ENCODE measurements at places on chromosomes 3 and 15.

DNA sequence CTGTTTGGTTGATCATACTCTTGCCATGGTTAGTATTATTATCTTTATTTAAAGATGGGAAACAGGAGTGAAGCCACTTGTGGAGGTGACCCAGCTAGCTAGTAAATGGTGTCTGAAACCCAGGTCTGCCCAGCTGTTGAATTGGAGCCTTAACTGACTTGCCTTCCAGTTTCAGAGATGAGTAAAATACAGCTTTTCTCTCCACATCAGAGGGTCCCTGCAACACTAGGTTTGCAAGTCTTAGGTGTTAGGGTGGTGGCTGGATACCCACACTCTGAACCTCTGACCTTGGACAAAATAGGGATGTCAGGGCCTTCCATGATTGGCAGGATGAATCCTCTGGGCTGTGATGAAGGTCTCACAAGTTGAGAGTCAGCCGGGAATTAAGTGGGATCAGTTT is 4.1 kb downstream of the FLNB start:
- no peak overlapping the region for H3K27ac ChIP-seq
- peaks cover 10% of the 10 kb centered on the region for H3K4me1 ChIP-seq
- no peak for DNase-seq
- no peak overlapping the region for H3K4me3 ChIP-seq
- no peaks in the 10 kb centered on the region for H3K27me3 ChIP-seq

- no peak for DNase-seq
- H3K27ac ChIP-seq, result no peak overlapping the region
- no peaks in the 10 kb centered on the region for H3K4me1 ChIP-seq
- H3K27me3 ChIP-seq, result no peaks in the 10 kb centered on the region
Measured at GRCh38 chr3:141021261-141021660, 29.9 kb upstream of the SPSB4 start.

- no peak overlapping the region for H3K4me3 ChIP-seq
- DNase-seq, result no peak
- H3K27ac ChIP-seq, result no peak overlapping the region
Measured at GRCh38 chr15:45906230-45906629, 271.4 kb downstream of the SQOR start.

GRCh38 chr3:160088492-160089137 is 100.0 kb downstream of the IL12A start:
- DNase-seq, result no peak
- no peaks in the 10 kb centered on the region for H3K36me3 ChIP-seq
- peaks cover 10% of the 10 kb centered on the region for H3K4me1 ChIP-seq
- H3K27ac ChIP-seq, result no peak overlapping the region
- H3K27me3 ChIP-seq, result no peaks in the 10 kb centered on the region
- H3K4me3 ChIP-seq, result no peak overlapping the region

DNA sequence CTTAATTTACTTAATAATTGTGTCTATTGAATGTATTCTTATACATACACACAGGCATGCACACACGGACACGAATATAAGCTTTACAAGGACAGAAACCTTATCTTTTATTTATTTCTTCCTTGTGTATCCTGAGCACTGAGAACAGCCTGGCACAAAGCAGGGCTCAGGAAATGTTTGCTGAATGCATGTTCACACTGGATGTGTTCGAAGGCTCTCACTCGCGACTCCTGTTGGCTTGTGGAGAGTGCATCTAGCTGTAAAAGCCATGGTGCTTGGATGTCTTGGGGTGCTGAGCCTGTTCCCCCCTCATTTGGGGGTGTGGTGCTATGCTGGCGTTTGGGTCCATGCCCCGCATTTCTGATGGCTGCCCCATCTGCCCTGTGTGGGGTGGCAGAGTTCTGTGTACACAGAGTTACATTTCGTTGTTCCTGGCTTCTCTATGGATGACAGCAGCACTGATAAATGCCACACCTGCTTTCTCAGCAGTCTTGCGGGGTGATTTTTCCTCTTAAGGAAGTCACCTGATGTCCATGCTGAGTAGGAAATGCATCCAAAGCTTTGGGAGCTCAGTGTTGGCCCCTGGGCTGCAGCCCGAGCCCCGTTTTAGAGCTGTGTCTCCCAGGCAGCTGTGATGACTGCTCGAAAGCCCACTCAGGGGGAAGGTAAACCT is 148.5 kb downstream of the IGF1R start:
- H3K27me3 ChIP-seq, result no peaks in the 10 kb centered on the region
- no peak overlapping the region for H3K4me3 ChIP-seq
- no peaks in the 10 kb centered on the region for H3K36me3 ChIP-seq
- H3K4me1 ChIP-seq, result no peaks in the 10 kb centered on the region
- DNase-seq, result no peak

GRCh38 chr3:165378761-165379160 is 182.6 kb upstream of the SLITRK3 start:
- no peak overlapping the region for H3K27ac ChIP-seq
- H3K4me3 ChIP-seq, result no peak overlapping the region
- no peaks in the 10 kb centered on the region for H3K27me3 ChIP-seq
- H3K4me1 ChIP-seq, result no peaks in the 10 kb centered on the region

- peaks cover 9% of the 10 kb centered on the region for H3K4me1 ChIP-seq
- H3K4me3 ChIP-seq, result no peak overlapping the region
- DNase-seq, result no peak
- no peaks in the 10 kb centered on the region for H3K27me3 ChIP-seq
- no peak overlapping the region for H3K27ac ChIP-seq
Measured at GRCh38 chr3:22115581-22115980, 364.6 kb upstream of the ZNF385D start.

GRCh38 chr15:75030023-75030413 is 6.6 kb downstream of the PPCDC start:
- peaks cover 19% of the 10 kb centered on the region for H3K4me1 ChIP-seq
- H3K36me3 ChIP-seq, result no peaks in the 10 kb centered on the region
- DNase-seq, result no peak
- H3K27me3 ChIP-seq, result no peaks in the 10 kb centered on the region
- H3K27ac ChIP-seq, result no peak overlapping the region

DNA sequence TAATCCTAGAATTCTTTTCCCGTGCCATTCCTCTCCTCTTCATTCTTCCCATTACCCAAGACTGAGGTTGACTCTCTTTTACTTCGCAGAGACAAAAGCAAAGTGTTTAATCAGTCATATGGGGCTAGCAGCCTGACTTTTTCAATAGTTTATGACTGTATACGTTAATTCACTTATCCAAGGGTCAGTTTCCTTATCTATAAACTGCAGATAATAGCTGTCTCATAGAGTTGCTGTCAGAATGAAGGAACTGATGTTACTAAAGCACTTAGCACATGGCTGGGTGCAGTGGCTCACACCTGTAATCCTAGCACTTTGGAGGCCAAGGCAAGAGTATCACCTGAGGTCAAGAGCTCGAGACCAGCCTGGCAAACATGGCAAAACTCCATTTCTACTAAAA is 43.5 kb upstream of the ULK4 start:
- no peaks in the 10 kb centered on the region for H3K27me3 ChIP-seq
- no peaks in the 10 kb centered on the region for H3K4me1 ChIP-seq
- DNase-seq, result no peak
- H3K4me3 ChIP-seq, result no peak overlapping the region
- H3K36me3 ChIP-seq, result no peaks in the 10 kb centered on the region

DNA sequence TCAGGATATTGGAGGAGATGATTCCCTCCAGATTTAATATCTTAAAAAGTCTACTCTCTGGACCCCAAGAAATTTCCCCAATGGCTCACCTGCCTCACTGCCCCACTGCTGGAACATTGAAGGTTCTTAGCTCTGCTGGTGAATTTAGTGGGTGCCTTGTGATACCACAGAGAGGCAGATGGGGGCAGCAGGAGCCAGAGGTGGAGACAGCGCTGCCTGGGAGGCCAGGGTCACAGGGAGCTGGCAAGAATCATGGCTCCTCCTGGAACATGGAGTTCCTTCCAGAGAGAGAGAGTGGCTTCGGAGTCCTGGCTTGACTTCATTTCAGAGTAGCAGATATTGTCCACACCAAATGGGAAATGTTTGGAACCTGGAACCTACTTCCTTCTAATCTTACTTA is 263.5 kb upstream of the CFAP20DC start:
- DNase-seq, result no peak
- H3K27me3 ChIP-seq, result no peaks in the 10 kb centered on the region
- no peak overlapping the region for H3K4me3 ChIP-seq
- no peak overlapping the region for H3K27ac ChIP-seq
- H3K4me1 ChIP-seq, result no peaks in the 10 kb centered on the region

GRCh38 chr3:42822828-42823227 is 13.6 kb downstream of the ACKR2 start:
- no peaks in the 10 kb centered on the region for H3K36me3 ChIP-seq
- no peak overlapping the region for H3K4me3 ChIP-seq
- H3K27me3 ChIP-seq, result no peaks in the 10 kb centered on the region
- H3K27ac ChIP-seq, result no peak overlapping the region
- no peak for DNase-seq

All from liver (tissue), 10 donors.